SJSA1 (cell line): ENCODE measurements at places on chromosomes 2 and 18. TPM values are rescaled to one million over a fixed set of nuclear protein-coding genes. Genes with fewer than 3 reads are reported as not detected.

SLC20A1 gene
- 47.4 and 48.3 TPM in 2 replicates for total RNA-seq

TNFAIP6 gene
- total RNA-seq, result 1.3 and 1.5 TPM in 2 replicates

CDH20 gene
- total RNA-seq, result not detected in 2 replicates

FBXO36 gene
- total RNA-seq, result 3.8 and 4.6 TPM in 2 replicates

PAPOLG gene
- total RNA-seq, result 8.1 and 13.7 TPM in 2 replicates

- no peak overlapping the region for H3K4me3 ChIP-seq
- no peaks in the 10 kb centered on the region for H3K36me3 ChIP-seq
- no peaks in the 10 kb centered on the region for H3K4me1 ChIP-seq
- DNase-seq, result no peak
These were observed 298.8 kb downstream of the SRBD1 start for GRCh38 chr2:45312275-45312674.

DNA sequence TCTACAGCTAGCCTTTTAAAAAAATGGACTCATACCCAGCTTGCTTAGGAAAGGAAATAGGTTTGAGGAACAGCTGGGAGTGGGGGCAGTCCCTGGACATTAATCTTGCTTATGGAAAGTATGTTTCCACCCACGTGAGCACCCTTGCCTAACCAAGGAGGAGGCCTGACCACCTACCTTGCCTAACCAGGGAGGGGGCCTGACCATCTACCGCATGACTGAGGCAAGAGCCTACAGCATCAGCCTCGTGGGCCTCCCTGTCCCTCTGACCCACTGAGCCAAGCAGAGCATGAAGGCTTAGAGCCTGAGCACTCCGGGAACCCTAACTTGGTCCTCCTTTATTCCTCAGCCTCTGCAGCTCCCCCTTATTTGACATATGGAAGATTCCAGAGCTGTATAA, 20.2 kb downstream of the PRKAG3 start:
- DNase-seq, result no peak
- no peaks in the 10 kb centered on the region for H3K36me3 ChIP-seq
- no peak overlapping the region for H3K27ac ChIP-seq
- H3K27me3 ChIP-seq, result no peaks in the 10 kb centered on the region
- no peaks in the 10 kb centered on the region for H3K4me1 ChIP-seq

DNA sequence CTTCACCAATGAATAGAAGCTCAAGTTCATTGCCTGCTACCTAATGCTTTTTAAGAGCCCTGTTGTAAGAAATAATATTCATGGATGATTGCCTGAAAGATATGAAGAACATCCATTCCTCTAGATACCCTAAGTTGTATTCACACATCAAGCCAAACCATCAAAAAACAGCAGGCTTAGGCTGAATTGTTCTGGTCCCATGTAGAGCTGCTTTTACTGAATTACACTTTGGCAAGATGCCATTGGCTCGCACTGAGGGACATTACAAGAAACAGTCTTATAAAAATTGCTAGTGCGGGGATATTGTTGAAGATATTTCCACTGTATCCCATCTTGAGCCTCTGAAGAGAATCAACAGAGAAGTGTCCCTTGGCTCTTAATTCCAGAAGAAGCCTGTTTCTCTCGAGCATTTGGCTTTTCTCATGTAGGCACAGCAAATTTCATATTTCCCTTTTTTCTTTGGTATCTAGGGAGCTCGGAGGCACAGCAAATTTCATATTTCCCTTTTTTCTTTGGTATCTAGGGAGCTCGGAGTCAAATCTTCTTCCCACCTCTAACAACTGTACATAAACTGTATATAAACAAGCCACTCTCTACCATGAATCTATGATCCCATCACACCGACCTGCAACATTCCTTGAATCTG, 107.5 kb downstream of the COLEC12 start:
- no peak overlapping the region for H3K4me3 ChIP-seq
- no peaks in the 10 kb centered on the region for H3K27me3 ChIP-seq
- H3K4me1 ChIP-seq, result peaks cover 68% of the 10 kb centered on the region
- no peak overlapping the region for H3K27ac ChIP-seq
- no peak for DNase-seq

DNA sequence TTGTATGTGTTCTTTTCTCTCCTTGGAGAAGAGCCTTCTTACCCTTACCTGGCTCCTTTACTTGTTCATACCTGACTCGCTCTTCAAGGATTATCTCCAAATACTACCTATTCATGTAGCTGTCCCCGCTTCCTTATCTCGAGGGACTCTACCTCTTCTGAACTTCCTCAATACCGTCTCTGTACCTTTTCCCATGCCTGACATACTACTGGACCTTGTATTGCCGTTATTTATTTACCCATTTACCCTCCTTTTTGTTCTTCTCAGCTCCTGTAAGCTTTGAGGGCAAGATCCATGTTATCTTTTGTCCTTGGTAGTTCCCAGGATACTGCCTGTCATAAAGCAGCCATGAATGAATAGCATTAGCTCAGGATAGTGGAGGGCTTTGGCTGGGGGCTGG, 32.5 kb downstream of the KCNS3 start:
- no peaks in the 10 kb centered on the region for H3K36me3 ChIP-seq
- H3K4me1 ChIP-seq, result no peaks in the 10 kb centered on the region
- no peak overlapping the region for H3K4me3 ChIP-seq
- H3K27me3 ChIP-seq, result no peaks in the 10 kb centered on the region

DNA sequence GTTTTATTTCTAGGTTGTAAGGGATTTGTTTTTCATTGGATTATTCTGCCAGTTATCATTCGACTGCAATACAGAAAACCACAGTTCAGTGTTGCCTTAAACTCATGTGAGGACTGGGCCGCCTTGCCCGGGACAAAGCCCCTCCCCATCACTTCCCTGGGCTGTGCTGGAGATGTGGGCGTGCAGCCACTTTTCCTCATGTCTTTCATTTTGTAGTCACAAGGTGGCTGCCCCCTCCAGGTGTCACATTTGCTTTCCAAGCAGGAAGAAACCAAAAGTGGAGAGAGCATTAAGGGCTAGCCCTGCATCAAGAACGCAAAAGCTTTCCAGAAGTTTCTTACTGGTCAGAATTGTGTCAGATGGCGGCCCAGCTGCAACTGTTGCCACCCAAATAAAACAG, 492.5 kb upstream of the ID2 start:
- no peak overlapping the region for H3K4me3 ChIP-seq
- no peaks in the 10 kb centered on the region for H3K27me3 ChIP-seq
- no peak for DNase-seq
- H3K27ac ChIP-seq, result no peak overlapping the region
- H3K4me1 ChIP-seq, result no peaks in the 10 kb centered on the region
- no peaks in the 10 kb centered on the region for H3K36me3 ChIP-seq

GRCh38 chr2:216588861-216589710, 44.1 kb upstream of the IGFBP2 start:
- no peak for DNase-seq
- no peak overlapping the region for H3K4me3 ChIP-seq

DNA sequence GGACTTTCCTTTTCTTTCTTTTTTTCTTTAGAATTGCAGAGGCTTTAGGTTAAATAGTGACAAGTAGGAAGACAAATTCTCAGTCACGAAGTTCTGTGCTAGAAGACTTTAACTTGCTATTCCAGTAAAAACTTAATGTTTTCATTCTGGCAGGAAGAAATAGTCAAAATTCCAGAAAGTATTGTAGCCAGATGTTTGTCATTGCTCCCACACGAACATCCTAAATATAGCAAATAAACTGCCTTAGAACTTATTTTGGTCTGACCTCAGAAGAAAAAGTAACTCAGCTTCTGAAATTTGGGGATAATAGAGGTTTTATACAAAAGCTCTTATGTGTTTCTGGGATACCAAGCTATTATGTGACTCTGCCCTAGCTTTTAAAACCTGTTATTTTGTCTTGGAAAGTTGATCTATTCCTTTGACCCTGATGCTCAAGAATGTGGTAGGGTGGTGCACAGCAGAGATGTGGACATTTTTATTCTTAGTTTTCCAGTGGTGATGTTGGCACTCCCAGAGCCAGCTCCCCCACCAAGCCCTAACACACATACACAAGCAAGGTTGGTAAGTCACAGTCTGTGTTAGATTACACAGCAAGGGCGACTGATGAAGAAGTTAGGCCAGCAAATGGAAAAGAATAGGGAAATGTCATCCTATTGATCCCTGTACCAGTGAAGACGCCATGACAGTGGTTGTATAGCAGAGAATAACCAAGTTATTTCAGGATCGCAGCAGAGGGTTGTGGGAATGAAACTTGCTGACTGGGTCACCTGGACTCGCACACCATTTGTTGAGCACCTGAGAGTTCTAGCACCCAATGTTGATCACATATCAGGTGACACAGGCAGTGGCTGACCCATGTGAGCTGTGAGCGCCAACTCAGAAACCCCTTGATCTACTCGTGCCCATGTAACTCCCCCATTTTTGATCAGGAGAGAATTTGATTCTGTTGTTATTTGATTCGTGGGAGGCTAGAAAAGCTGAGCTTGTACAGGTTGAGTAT, 23.7 kb downstream of the FARP2 start:
- H3K4me1 ChIP-seq, result peaks cover 54% of the 10 kb centered on the region
- H3K27me3 ChIP-seq, result no peaks in the 10 kb centered on the region
- H3K4me3 ChIP-seq, result no peak overlapping the region
- peak overlapping the region; percentile 54 for H3K27ac ChIP-seq

GRCh38 chr2:239245107-239245506, 155.7 kb downstream of the HDAC4 start:
- no peak overlapping the region for H3K27ac ChIP-seq
- no peaks in the 10 kb centered on the region for H3K36me3 ChIP-seq
- no peak overlapping the region for H3K4me3 ChIP-seq
- H3K27me3 ChIP-seq, result no peaks in the 10 kb centered on the region

- H3K27ac ChIP-seq, result no peak overlapping the region
- H3K4me1 ChIP-seq, result peaks cover 18% of the 10 kb centered on the region
- H3K36me3 ChIP-seq, result no peaks in the 10 kb centered on the region
- H3K27me3 ChIP-seq, result no peaks in the 10 kb centered on the region
- no peak overlapping the region for H3K4me3 ChIP-seq
These were observed 34.8 kb upstream of the ASXL2 start for GRCh38 chr2:25912851-25913695.

DNA sequence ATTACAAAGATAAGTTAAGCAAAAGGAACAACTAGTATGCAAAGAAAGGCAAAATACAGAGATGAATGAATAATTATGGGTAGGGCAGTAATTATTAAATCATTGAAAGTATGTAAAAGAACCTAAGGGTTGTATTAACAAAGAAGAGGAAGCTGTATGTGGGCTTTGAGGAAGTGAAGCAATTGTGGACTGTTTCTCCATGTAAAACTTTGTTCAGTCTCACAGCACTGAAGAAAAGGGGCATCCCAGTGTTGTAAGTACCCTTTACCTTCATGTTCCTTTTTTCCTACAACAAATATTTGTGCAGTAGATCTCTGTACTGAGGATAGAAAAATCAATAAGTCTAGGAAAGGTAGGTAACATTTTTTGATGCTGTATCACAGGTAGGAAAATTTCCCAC, 388.7 kb upstream of the NRP2 start:
- no peaks in the 10 kb centered on the region for H3K27me3 ChIP-seq
- no peaks in the 10 kb centered on the region for H3K4me1 ChIP-seq
- H3K36me3 ChIP-seq, result no peaks in the 10 kb centered on the region
- H3K4me3 ChIP-seq, result no peak overlapping the region
- no peak for DNase-seq

DNA sequence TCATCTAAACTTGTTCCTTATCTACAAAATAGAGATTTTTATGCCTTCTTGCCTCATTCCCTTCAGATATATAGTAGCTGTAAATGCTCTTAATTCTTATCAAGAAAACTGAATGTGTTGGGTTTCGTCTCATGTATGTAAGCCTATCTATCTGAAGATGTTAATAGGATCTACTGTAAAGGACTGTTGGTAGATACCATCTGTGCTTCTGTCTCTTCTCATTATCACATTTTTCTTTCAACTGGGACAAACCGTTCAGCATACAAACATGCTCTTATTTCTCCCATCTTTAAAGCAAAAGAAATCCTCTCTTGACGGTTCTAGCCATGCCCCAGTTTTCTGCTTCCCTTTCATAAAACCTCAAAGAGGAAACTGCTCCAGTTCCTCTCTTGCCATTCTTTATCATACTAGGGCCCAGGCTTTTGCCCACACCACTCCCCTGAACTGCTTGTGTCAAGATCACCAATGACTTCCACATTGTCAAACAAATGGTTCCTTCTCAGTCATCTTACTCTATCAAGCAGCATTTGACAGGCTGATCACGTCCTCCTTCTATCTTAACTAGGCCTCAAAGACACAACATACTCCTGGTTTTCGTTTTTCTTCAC, 88.7 kb downstream of the ARHGEF33 start:
- no peaks in the 10 kb centered on the region for H3K4me1 ChIP-seq
- no peak overlapping the region for H3K27ac ChIP-seq
- H3K27me3 ChIP-seq, result no peaks in the 10 kb centered on the region
